Dermis blood vessel endothelial cell (primary cell): ENCODE measurements at places on chromosomes 16 and 17. TPM values are rescaled to one million over a fixed set of nuclear protein-coding genes. Genes with fewer than 3 reads are reported as not detected.
A peak's percentile ranks its signal among the peaks of the same experiment; 100 is the strongest.

DNA sequence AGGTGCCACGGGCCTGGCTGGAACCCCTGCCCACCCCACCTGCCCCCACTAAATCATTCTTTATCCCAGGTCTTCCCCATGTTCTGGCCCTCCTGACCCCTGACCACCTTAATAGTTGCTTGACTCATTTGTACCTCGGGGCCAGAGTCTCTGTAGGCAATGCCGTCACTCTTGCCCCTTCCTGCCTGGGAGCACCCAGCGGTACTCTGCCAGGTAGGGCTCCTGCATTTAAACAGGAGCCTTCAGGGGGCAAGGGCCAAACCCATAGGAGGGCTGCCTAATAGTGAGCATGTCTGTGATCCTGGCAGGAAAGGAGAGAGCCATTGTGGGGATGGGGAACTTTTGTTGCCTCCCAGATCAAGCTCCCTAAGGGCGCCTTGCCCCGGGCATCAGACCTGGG lies 8.8 kb upstream of the ITGA3 start:
- DNase-seq: no peak

DNA sequence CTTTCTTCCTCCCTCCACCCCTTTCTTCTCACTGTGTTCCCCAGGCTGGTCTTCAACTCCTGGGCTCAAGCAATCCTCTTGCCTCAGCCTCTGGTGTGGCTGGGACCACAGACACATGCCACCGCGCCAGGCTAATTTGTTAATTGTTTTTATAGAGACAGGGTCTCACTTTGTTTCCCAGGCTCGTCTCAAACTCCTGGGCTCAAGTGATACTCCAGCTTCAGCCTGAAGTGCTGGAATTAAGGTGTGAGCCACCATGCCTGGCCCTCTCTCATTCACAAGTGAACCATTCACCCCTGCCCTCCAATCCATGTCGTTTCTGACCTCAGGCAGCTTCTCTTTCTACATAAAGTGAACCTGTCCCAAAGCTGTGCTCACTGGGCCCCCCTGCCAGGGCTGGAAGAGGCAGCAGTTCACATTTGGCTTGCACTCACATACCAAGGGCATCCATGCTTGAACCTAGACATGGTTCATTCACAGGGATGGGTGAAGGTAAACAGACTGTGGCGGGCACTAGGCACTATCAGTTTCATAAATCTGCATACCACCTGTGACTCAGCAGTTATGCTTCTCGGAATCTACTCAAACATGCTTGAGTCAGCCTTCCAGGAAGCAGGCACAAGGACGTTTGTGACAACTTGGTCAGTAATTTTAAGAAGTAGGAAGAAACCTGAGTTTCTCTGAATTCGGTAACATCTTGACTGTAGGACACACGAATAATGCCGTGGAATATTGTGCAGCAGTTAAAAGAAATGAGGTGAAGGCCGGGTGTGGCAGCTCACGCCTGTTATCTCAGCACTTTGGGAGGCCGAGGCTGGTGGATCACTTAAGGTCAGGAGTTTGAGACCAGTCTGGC lies 6.0 kb upstream of the RNF213 start:
- peak; percentile 88 for DNase-seq

GRCh38 chr17:72479113-72479512 lies 358.3 kb downstream of the SOX9 start:
- no peak for DNase-seq

DNA sequence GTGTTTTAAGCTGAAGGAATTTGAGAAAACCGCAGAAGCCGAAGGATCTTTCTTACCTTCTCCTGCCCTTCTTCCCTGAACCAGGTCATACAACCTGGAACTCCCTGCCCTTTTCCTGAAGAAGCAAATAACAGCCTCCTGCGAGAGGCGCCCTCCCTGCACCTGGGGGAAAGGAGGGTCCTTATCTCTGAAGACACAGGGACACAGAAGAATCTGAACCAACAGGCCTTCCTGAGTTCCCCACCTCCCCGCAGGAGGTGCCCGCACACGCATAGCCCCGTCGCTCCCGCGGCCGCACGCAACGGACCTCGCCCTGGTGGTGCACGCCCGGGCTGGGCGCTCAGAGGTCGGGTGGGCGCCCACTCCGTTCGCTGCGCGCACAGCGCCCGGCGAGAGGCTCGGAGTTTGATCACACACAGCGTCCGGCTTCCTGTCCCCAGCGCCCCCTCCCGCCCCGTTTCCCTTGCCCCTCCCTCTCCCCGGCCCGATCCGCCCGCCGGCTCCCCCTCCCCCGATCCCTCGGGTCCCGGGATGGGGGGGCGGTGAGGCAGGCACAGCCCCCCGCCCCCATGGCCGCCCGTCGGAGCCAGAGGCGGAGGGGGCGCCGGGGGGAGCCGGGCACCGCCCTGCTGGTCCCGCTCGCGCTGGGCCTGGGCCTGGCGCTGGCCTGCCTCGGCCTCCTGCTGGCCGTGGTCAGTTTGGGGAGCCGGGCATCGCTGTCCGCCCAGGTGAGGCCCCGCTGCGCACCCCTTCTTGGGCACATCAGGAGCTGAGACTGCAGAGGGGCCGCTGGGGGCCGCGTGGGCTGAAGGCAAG lies at the start of gene TNFSF12:
TNFSF12 (plus strand) TSS at position 474 of the 816 bp plus-strand sequence; CDS start at position 570, 96 bp downstream.
- DNase-seq: peak; percentile 44

Gene AIPL1
- not detected in 2 replicates for total RNA-seq

GRCh38 chr17:72515291-72516065 lies 394.7 kb downstream of the SOX9 start:
- DNase-seq: no peak

Gene KRTAP17-1
- total RNA-seq: not detected in 2 replicates

Gene CLEC18B
- not detected in 2 replicates for total RNA-seq

DNA sequence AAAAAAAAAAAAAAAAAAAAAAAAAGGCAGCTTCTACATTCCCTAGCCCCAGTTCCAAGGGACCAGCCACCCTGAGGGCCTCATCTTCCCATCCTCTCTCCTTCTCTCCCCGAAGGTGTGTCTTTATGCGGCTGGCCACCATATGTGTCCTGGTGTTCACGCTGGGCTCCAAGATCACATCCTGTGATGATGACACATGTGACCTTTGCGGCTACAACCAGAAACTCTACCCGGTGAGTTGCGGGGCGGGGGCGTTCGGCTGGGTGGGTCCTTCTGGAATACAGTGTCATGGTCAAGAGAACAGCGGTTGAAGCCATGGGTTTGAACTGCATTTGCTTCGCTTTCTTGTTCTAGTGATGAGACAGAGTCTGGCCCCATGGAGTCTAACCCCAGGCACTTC lies 22.6 kb upstream of the COQ7 start:
- DNase-seq: no peak

GRCh38 chr16:71460236-71460635 lies 1.8 kb downstream of the ZNF23 start:
- peak; percentile 42 for DNase-seq

Gene KRT33A
- not detected in 2 replicates for total RNA-seq

GRCh38 chr16:49530427-49530970 lies 156.9 kb downstream of the C16orf78 start:
- no peak for DNase-seq

GRCh38 chr17:17347956-17348871 lies 45.0 kb downstream of the NT5M start:
- DNase-seq: no peak

DNA sequence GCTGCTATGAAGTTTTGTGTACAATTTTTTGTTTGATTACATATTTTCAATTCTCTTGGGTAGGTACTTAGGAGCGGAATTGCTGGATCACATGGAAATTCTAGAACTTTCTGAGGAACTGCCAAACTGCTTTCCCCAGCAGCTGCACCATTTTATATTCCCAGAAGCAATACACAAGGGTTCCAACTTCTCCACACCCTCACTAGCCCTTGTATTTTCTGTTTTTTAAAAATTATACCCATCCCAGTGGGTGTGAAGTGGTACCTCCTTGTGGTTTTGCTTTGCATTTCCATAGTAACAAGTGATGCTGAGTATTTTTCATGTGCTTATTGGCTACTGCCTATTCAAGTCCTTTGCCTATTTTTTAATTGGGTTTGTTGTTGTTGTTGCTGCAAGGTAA lies 20.9 kb downstream of the NACA2 start:
- DNase-seq: peak; percentile 24

GRCh38 chr16:8649829-8650554 lies 24.4 kb upstream of the ABAT start:
- no peak for DNase-seq

- peak; percentile 11 for DNase-seq
Observed at GRCh38 chr17:4444782-4445473, 11.2 kb downstream of the SPNS3 start.
